ENCODE measurements at places on chromosomes 1 and 21. TPM values are rescaled to one million over a fixed set of nuclear protein-coding genes. Genes with fewer than 3 reads are reported as not detected.

DNA sequence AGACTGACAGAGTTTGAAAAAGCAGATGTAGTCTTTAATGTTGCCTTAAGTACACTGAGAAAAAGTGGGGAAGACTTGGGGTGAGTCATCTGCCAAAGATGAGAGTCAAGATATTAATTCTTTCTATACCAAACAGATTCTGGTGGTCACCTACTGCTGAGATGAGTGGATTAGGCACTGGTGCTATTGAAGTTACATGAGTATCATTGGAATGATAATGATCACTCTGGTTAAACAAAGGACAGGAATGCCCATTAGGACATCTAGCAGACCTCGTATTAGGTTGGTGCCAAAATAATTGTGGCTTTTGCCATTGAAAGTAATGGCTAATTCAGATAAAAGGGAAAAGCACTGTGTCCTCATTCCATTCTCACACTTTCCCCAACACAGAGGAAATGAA is 1588.9 kb downstream of the KCNT2 start:
- no peak for ATAC-seq

GRCh38 chr1:49016030-49016977 is 239.6 kb upstream of the BEND5 start:
- no peak for ATAC-seq

- ATAC-seq: no peak
These were observed 52.1 kb upstream of the LAPTM5 start for GRCh38 chr1:30809514-30810263.

PPIAL4G gene
- total RNA-seq: 0.40 TPM

All from activated T-helper 17 cell treated with anti-CD3 and anti-CD28 coated beads, Interleukin-2, amount 50 U/mL, for 72 hours (primary cell).